ENCODE measurements at places on chromosomes 4 and X. TPM values are rescaled to one million over a fixed set of nuclear protein-coding genes. Genes with fewer than 3 reads are reported as not detected.

- DNase-seq, result peak; percentile 44
Measured at GRCh38 chr4:124334119-124334518, 378.4 kb downstream of the ANKRD50 start.

DNA sequence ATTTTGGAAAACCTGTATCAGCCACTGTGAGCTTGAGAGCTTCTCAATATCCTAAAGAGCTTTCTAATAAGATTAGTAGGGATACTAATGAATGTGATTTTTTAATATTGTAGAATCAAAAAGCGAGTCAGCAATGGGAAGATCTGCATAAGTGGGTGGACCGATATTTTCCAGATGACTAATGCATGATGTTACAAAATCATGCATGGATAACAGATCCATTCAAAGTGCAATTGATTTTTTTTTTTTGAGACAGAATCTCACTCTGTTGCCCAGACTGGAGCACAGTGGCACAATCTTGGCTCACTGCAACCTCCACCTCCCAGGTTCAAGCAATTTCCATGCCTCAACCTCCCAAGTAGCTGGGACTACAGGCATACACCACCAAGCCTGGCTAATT, 7.3 kb upstream of the CLDN2 start:
- DNase-seq, result no peak

- no peak for DNase-seq
Measured at GRCh38 chr4:112518675-112519074, 2.7 kb upstream of the NEUROG2 start.

DNA sequence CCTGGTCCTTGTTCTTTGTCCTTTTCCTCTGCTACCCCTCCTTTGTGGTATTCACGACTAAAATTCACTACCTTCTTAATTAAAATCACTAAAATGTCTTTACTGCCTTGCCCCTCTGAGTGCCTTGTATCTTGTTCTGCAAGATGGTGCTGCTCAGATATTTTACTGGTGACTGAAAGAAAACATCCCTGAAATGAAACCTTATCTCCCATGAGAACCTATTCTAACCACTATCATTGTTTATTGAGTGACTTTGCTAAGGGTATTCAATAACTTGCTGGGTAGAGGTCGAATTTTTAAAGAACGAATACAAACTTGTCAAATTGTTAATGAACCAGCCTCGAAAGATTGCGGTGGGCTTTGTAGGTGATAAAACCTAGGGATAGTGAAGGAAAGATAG, 52.8 kb downstream of the SPRY1 start:
- DNase-seq, result no peak

Gene AKAP4
- not detected for total RNA-seq

DNA sequence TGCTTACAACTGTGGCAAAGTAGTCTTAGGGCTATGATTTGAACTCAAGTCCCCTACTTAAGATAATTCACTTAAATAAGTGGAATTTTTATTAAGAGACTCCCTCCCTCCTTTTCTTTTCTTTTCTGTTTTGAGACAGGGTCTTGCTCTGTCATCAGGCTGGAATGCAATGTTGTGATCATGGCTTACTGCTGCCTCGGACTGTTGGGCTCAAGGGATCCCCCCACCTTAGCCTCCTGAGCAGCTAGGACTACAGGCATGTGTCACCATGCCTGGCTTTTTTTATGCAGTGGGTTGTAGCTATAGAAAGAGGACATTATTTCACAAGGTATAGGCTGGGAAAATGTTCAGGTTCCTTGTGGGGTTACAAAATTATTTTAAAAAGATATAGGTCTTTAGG, 19.2 kb downstream of the DIAPH2 start:
- no peak for DNase-seq

Gene VCX2
- not detected for total RNA-seq

DNA sequence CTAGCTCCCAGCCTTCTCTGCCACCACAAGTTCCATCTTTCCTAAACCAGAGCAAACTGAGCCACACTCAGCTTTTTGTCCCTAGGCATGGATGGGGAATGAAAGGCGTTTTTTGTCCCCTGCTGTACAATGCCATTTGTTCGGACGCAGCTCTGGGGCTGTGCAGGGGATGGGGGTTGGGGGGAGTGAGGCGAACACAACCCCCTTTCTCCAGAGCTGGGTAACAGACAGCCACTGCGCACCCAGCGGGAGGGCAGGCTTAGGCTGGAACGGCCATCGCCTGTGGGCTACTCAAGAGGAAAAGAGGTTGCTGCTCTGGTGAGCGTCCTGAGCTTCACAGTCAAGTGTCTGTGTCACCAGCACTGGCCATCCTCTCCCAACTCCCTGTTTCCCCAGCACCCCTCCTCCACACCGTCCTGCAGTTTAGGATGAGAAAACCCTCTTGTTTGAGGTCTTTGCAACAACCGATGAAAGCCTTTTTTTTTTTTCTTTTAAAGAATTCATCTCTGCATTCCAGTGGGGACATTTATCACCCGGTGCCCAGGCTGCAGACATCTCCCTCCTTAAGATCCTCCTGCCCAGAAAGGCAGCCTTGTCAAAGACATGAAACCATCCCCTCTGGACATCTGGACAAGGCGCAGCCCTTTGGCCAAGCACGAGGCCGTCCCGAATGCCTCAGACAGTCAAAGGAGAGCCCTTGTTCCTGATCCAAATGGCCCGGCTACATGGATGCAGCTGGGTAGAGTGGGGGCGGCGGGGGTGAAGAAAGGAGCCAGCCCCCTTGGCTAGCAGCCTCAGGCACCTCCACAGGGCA, 419.6 kb downstream of the BCOR start:
- DNase-seq, result no peak

Gene MAGEA9
- not detected for total RNA-seq

Gene FGFR3
- 8.6 TPM for total RNA-seq

GRCh38 chr4:186931519-186931918, 207.9 kb upstream of the FAT1 start:
- DNase-seq, result no peak

DNA sequence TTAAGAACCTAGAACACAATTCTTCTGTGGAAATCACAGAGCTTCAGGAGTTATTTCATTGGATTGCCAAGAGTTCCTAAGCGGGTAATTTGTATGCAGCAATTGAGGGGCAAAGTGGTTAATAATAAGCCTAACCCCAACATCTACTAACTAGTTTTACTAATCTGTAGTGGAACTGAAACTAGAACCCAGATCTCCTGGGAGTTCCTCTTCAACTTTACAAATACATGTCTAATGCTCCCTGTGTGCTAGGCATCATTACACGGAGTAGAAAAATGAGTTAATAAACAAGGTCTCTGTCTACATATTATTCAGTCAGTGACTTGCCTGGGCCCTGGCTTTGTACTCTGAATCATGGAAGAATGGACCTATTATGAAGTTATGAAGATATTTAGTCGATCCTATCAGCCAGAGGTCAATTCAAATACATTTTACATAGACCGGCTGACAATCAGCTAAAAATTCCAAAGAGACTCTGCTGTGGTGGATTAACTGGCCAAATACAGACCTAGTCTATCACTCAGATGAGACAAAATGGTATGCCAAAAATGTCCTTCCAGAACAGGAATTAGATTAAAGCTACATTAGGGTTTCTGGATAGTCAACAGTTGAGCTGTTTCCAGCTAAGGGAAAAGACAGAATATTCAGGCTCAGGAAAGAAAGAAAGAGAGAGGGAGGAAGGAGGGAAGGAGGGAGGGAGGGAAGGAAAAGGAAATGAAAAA, 326.0 kb downstream of the FBXW7 start:
- DNase-seq, result no peak

DNA sequence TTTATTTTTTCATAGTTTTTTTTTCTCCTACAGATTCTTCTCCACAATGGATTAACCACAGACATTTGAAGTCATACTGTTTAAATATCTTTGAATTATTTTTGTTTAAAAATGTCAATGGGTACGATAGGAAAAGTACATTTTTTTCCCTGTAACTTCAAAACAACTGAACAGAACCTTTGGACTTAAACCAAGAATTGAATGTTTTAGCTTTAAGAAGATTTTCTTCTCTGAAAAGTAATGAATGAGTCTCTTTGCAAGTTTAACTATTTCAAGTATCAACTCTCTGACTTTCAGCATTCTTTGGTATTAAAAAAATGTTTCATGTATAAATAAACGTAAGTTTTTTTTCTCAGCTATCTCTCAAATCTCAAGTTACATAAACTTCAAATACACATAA, 364.3 kb downstream of the FBXO8 start:
- no peak for DNase-seq

Gene XK
- 0.26 TPM for total RNA-seq

Gene WDR17
- total RNA-seq, result 0.52 TPM

DNA sequence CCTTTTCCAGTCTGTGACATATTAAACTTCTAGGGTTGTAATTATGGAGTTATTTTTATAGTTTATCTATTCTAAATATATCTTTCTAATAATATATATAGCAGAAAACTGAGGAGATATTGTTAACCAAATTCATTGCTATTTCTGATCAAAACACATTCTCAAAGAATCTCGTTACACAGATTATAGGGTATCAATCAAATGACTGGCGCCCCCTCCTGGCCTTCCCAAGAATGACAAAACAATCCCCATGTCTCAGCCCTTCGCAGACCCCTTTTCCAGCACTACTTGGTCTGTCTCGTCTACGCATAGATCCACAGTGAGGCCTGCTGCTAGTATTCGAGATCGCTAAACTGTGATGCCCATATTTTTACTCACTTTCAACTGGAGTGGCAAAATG, 209.3 kb downstream of the GPC3 start:
- no peak for DNase-seq

GRCh38 chr4:176780995-176781738, 11.6 kb downstream of the VEGFC start:
- no peak for DNase-seq

DNA sequence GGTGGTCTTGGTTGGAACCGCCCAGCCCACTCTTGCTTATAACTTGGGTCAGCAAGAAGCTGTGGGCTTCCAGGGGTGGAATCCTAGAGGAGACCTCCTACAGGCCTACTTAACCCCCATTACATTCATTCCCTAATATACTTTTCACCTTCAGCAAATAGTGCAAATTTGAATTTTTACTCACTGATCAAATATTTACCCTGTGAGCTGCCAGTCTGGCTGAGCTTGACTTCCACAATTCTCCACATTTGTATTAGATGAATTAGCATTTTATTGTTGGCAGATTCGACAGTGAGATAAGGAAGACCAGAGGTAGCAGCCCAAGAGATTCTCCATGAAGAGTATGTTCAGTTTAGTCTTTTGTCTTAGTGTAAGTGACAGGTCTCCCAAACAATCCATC, 199.6 kb downstream of the BCOR start:
- no peak for DNase-seq

Gene BST1
- 1.0 TPM for total RNA-seq

GRCh38 chrX:28997706-28998463, 410.6 kb downstream of the IL1RAPL1 start:
- DNase-seq, result no peak

DNA sequence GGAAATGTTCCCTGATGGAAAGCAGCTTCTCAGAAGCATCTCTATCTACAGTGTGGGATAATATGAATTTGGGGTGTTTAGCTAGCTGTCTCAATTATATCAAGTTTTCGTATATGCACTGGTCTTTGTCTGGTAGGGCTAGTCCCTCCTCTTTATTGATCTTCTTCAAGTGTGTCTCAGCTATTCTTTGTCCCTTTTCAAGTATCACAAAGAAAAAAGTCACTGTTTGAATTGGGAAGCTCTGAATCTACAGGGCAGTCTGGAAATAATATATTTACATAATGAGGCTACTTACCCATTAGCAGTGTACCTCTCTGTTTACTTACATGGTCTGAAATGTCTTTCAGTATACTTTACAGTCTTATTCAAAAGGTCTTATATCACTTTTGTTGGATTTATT, 526.0 kb downstream of the IL1RAPL1 start:
- no peak for DNase-seq

DNA sequence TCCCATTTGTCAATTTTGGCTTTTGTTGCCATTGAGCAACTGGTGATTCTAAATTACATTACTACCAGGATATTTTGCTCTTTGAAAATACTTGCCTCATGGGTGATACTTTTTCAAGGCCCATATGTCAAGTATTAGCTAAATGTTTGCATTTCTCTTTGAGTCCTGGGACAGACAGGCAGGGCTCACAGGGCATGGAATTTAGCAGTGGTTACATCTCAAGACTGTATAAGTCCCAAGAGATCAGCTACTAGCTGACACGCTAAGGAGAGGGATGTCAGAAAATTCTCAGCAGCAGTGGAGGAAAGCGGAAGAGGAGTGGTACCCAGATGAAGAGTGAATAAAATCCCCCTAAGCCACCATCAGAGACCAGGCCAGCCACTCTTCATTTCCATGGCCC, 224.9 kb downstream of the FRMPD4 start:
- DNase-seq, result no peak

- no peak for DNase-seq
Measured at GRCh38 chr4:101862595-101862994, 72.1 kb downstream of the BANK1 start.

- DNase-seq, result peak; percentile 34
Measured at GRCh38 chr4:147924604-147925412, 192.9 kb downstream of the ARHGAP10 start.

Gene HSFX3
- not detected for total RNA-seq

DNA sequence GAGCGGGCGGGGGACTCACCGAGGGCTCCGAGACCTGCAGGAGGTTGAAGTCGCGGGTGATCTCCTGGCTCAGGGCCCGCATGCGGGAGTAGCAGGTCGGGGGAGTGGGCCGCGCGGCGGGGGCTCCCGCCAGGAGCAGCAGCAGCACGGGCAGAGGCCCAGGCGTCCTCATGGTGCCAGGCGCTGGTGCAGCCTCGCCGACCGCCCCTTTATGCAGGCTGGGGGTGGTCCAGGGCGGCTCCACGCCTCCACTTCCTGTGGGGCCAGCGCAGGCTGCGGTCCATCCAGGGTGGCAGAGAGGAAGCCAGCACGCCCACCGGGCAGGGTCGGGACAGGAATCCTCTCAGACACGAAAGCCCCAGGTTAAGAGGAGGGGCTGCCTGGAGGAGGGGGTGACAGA, at the start of gene CYTL1:
Gene CYTL1, minus strand, starts transcription at position 185 of the 400 bp plus-strand sequence. Its CDS starts 13 bp downstream, at position 172.
- DNase-seq, result no peak

DNA sequence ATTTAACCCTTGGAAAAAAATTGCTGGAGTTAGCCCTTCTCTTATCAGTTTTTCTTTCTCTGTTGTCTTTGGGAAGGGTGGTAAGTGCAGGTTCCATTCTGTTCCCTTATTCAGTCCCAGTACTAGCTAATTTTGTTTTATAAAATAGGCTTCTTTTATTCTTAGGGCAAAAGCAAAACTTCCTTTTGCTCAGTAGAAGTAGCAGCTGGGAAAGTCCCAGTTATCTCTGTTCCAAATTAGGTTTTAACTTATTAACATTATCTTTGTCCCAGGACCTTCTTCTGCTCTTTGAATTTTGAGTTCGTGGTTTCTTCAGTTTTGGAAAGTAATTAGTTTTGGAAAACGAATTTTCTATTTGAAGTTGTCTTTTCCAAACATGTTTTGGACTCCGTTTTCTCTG, 61.1 kb downstream of the BANK1 start:
- DNase-seq, result no peak

DNA sequence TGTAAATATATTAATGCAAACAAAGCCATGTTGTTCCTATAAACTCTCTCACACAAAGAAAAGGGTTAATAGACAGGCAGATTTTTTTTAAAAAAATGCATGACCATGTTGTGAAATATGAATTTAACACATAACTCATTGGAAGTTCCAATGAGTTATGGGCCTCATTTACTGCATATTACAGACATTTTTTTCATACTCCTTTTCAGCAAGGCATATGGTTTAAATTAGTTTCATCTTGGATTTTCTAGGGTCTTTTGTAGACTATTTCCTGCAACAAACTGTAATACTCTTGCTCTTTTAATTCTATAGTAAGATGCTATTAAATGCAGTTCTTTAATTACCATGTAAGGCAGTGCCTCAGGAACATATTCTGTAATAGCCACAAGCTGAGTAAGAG, 323.1 kb downstream of the GBA3 start:
- no peak for DNase-seq

Data from Caki2 (cell line).